ENCODE measurements at places on chromosomes 12 and 14.
A peak's percentile ranks its signal among the peaks of the same experiment; 100 is the strongest.

- DNase-seq = no peak
Observed at GRCh38 chr14:92450351-92451070, 63.1 kb upstream of the RIN3 start.

DNA sequence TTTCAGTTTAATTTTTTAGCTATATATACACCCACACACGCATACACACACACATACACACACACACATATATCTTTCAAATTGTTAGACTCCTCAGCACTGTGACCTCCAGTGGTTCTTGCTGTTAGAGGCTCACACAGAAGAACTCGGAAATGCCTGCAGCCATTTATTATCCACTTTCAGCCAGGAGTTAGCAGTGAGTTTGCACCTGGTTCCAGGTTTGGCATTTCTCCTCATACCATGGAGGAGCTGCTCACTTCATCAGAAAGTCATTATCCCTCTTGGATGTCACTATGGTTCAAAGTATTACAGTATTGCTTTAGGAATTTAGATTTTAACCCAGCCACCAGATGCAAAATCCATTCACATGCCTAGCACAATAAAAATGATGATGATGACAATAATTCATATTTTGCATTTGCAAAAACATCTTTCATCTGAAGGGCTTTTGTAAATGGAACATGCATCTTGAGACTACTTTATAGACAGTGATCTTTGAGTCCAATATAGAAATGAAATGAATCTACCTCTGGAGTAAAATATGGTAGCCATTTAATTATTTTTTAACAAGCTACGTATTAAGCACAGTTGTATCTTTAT is 42.3 kb downstream of the NPAS3 start:
- DNase-seq = peak; percentile 76

- DNase-seq = no peak
Observed at GRCh38 chr12:1890810-1891209, 27.6 kb downstream of the CACNA2D4 start.

DNA sequence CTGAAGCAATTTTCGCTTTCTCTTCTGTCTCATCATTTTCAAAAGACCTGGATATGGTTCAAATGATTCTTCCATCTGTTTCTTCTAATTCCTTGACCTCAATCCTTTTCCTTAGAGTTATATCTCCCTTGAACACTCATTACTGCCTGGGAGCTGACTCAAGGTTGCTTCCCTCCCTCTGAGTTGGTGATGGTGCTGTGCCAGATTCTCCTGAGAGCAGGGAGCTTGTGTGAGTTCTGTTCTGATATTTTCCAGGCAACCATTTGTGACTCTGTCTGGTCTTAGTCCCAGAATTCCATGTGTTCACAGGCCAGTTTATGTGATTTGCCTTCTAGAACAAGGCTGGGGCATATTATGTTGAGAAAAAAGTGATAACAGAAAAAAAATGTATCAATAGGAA is 505.1 kb upstream of the SYT1 start:
- DNase-seq = no peak

- DNase-seq = no peak
Observed at GRCh38 chr12:30757316-30757715, 2.6 kb upstream of the CAPRIN2 start.

- no peak for DNase-seq
Observed at GRCh38 chr12:13976028-13976584, 5.3 kb downstream of the GRIN2B start.

DNA sequence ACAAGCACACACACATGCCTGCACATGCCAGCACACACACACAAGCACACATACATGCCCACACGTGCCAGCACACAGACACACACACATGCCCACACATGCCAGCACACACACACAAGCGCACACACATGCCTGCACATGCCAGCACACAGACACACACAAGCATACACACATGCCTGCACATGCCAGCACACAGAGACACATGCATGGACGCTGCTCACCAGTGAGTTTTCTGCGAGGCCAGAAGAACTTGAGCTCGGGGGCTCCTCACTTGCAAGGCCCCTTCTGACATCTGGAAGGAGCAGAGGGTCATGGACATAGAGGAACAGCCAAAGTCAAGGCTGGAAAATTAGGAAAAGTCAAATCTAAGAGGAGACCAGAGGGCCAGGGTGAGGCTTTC is 61.2 kb upstream of the BCL11B start:
- no peak for DNase-seq

DNA sequence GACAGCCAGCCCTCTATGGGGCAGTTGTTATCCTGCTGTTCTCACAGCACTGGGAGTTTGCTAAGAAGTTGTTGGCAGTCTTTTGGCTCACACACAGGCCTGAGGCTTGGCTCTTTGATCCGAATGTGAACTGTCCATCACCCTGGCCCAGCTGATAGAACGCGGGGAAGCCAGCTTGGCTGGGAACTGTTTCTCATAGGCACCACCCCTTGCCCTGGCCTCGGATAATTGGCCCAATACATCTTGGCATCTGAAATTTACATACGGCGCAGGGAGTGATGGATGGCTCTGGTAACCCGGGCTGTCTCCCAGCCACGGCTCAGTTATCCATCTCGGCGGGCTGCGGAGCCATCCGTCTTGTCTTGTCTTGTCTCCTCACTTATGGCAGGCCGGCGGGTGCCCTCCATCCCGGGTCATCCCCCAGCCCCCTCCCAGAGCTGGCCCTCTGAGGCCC is 164.1 kb downstream of the PHETA1 start:
- no peak for DNase-seq

GRCh38 chr14:82011460-82011859 is 477.8 kb upstream of the SEL1L start:
- DNase-seq = no peak

GRCh38 chr12:12943586-12944260 is 8.2 kb downstream of the GPRC5D start:
- DNase-seq = no peak

GRCh38 chr12:19967431-19967830 is 400.9 kb upstream of the PDE3A start:
- DNase-seq = peak; percentile 78
